Activated naive CD8-positive, alpha-beta T cell treated with anti-CD3 and anti-CD28 coated beads, Interleukin-2, amount 10 ng/mL, durations not matched to agents 7 days and 5 days (primary cell): ENCODE measurements at places on chromosomes 11 and 22. TPM values are rescaled to one million over a fixed set of nuclear protein-coding genes. Genes with fewer than 3 reads are reported as not detected.

Gene FAM111B
- 43.8 TPM for total RNA-seq

GRCh38 chr11:100752371-100753171, 65.5 kb downstream of the ARHGAP42 start:
- DNase-seq, result no peak

DNA sequence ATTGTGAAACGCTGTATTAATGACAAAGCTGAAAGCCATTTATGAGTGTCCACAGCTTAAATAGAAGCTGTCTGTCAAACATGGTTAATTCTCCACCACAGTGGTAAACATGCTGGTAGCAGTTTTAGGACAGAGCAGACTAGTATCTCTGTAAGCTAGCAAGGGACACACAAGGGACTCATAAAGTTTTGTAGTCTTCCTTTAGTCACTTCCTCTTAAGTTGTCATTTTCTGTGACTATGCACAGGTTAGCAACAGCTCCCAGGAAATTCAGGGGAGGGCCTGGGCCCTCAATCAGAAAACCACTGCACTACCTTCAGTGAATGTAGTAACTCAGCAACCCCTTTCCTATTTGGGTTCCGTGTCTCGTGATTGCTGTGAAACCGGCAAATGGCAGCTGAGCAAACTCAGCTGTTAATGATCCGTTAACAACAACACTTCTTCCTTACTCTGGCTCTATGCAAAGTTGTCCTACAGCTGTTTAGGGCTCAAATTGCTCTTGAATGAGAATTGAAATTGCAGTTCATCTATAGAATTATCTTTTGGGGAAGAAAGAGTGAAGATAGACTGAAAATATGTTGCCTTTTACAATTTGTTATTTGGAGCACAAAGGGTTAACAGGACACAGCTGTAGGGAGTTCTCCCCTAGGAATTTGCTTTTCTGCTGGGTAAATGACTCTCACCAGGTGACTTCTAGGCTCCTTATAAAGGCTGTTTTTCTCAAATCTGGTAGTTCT, at the start of gene MMP26:
MMP26 (plus strand) TSS at position 731 of the 736 bp plus-strand sequence.
- no peak for DNase-seq

- no peak for DNase-seq
These were observed 8.4 kb upstream of the MAP6 start for GRCh38 chr11:75677275-75677674.

DNA sequence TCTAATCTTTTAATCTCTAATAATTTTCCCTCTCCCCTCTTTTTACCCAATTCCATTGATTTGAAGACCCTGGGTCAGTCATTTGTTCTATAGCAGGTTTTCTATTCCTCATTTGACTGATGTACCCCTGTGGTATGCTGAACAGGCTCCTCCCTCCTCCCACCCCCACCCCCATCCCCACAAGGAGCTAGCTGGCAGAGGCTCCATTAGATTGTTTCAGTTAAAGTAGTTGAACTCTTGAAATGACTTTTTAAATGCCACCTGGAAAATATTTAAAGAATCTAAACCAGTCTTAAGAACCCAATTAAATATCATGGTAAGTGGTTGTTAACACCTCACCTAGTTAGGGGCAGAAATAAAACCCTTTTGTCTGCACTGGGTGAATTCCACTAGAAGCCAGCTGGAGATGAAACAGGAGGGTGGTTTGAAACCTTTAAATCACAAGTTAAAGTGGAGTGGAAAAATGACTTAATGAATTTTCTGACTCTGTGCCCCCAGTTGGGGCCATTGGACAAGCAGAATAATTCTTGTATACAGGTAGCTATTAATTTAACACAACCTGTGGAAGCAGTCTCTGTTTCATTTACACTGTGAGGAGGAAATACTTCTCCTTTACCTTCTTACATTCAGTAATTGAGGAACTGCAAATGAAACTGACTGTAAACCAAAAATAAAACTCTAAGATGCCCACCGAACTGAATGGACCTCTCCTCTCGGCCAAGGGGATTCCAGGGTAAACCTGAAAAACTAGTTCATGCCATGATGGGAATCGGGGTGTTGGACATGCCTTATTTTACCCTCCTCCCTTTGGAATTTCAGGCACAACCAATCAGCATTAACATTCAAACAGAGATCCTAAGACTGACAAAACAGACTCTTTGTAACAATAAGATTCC, 30.7 kb downstream of the PRR5L start:
- DNase-seq, result no peak

DNA sequence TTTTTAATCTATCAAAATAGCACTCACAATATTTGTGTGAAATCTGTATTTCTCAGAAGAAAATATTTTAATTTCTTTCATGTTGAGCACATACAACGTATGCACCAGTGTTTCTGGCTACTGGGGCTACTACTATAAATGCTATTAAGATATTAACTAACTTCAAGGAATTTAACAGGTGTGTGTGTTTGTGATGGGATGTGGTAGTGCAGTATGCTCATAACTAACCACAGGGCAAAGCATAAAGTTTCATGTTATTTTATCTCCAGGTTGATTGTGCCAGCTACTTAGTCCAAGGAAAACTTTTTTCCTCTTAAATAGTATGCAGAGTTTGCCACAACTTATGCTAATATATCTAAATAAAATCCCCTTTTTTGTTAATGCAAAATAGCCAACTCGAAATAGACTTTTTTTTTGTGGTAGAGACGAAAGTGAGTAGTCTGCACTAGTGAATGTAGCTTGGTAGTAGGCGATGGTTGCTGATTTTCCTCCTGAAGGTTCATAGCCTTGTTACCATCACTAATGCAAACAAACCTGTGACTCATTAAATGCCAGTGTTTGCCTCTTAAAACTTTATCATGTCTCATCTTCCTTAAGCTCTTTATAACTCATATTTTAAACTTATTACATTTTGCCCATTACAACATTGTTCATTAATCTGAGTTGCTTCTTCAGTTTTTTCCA, 565.5 kb upstream of the ANO3 start:
- no peak for DNase-seq

- DNase-seq, result no peak
These were observed 14.9 kb downstream of the FZD4 start for GRCh38 chr11:86940122-86940777.

Gene MLC1
- total RNA-seq, result 4.2 TPM

Gene KCNJ5
- total RNA-seq, result 0.20 TPM

Gene ARRB1
- 61.8 TPM for total RNA-seq

DNA sequence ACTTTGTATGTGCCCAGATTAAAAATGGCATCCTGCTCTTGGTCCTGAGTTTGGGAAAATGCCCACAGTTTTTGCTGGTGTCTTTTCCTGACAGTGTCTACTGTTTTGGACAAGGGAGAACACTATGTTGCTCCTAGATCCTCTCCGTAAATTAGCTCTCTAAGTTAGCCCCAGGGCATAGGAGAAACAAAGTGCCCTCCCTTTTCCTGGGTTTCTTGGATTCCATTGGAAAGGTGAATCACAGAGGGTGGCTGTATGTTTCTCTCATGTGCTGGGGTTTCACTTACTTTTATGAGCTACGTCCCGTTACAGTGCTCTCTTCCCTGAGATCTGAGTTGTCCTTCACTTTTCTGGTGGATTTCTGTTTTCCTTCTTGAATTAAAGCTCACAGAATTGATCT, 782.8 kb downstream of the CNTN5 start:
- no peak for DNase-seq

Gene SLC22A8
- total RNA-seq, result not detected

DNA sequence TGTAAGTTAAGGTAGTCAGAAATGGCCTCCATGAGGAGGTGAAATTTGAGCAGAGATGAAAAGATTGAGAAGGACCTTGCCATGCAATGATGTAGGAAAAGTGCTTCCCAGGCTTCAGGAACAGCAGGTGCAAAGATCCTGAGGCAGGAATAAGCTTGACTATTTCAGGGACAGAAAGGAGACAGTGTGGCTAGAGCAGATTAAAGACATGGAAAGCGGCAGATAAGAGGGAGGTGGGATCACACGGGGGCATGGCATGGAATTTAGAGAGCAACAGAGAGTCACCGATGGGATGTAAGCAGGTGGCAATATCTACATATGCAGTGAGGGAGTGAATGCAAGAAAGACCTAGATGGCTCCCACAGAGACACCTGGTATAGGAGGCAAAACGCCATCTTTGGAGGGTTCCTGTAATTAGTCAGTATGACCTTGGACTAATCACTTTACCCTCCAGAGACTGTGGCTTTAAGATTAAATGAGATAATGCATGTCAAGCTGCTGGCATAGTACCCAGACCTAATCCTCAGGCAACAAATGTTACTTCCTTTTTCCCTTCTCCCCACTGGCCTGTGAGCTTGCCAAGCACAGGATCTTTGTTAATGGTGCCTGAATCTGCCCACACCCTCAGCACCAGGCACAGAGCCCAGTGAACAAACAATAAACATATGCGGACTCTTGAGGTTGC, 24.6 kb upstream of the ACER3 start:
- DNase-seq, result no peak

GRCh38 chr11:126945319-126945718, 55.3 kb downstream of the KIRREL3 start:
- no peak for DNase-seq

GRCh38 chr22:45599836-45600577, 71.6 kb upstream of the ATXN10 start:
- DNase-seq, result no peak

DNA sequence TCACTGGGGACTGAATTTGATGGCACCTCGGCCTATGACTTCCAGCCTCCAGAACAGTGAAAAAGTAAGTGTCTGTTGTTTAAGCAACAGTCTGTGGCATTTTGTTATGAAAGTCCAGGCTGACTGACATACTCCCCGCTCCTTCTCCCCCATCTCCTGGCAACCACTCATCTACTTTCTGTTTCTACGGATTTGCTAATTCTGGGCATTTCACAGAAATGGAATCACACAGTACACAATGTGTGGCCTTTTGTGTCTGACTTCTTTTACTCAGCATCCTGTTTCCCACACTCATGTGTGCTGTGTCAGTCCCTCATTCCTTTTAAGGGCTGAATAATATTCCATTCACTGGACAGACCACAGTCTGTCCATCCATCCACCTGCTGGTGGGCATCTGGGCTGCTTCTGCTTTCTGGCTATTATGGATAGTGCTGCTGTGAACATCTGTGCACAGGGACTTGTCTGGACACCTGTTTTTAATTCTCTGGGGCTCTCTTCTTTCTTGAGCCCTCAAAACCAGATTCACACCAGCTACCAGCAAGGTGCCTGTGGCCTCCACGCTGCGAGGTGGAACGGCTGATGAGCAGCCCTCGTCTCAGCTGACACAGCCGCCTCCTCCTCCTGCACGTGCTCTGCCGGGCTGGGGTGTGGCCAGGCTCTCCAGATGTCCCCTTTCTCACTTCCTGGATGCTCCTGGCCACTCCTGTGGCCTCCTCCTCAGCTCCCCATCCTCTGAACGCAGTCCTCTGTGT, 333.1 kb downstream of the CTTN start:
- DNase-seq, result no peak

Gene MCM5
- 221 TPM for total RNA-seq

DNA sequence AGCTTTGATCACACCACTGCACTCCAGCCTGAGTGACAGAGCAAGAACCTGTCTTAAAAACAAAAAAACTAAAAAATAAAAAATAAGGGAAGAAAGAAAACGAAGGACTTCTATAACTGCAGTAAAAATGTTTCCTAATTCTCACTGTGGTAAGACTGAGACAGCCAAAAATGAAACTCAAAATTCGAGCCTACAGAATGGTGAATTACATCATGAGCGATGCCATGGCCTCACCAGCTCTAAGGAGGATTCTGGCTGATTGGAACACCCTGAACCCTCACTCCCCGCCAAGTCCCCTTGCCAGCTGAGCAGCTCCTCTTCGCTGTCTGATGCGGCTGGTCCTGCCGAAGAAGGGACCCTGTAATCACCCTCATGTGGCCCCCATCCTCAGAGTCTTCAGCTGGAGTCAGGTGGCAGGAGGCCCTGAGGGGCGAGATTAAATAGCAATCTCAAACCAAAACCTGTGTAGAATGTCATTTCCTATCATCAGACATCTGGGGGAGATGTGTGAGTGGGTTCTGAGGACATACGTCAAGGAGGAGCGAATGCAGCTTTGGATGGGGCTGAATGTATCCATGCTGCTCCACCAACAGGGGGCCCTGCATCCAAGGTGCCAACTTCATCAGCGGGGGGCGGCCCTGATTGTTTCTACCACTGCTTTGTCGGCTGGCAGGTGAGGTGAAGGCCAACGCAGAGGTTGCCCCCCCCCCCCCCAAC, 29.2 kb downstream of the PDGFB start:
- DNase-seq, result peak; percentile 26

- peak; percentile 92 for DNase-seq
These were observed at the start of the genes RIBC2 and SMC1B for GRCh38 chr22:45413368-45414211. Gene RIBC2 (plus strand): TSS chr22:45413693. CDS start chr22:45413887, 194 bp downstream. Gene SMC1B (minus strand): TSS chr22:45413599. CDS start chr22:45413567, 32 bp downstream.
